ENCODE measurements at places on chromosomes 4 and X. TPM values are rescaled to one million over a fixed set of nuclear protein-coding genes. Genes with fewer than 3 reads are reported as not detected.

Gene XKRX
- 0.72 TPM for total RNA-seq

GRCh38 chr4:112119353-112119783, 25.9 kb upstream of the FAM241A start:
- H3K4me3 ChIP-seq, result no peak overlapping the region
- peaks cover 4% of the 10 kb centered on the region for H3K36me3 ChIP-seq
- H3K4me1 ChIP-seq, result peaks cover 22% of the 10 kb centered on the region

DNA sequence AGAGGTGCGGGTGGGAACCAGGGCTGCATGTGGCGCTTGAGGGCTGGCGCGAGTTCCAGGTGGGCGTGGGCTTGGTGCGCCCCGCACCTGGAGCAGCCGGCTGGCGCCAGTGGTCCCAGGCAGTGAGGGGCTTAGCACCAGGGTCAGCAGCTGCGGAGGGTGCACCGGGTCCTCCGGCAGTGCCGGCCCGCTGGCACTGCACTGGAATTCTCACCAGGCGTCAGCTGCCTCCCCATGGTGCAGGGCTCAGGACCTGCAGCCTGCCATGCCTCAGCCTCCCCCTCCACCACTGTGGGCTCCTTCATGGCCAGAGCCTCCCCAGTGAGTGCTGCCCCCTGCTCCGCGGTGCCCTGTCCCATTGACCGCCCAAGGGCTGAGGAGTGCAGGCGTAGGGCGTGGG, 174.0 kb downstream of the ADAM29 start:
- no peak overlapping the region for H3K4me3 ChIP-seq
- no peaks in the 10 kb centered on the region for H3K27me3 ChIP-seq
- no peaks in the 10 kb centered on the region for H3K36me3 ChIP-seq
- H3K27ac ChIP-seq, result no peak overlapping the region
- DNase-seq, result no peak

DNA sequence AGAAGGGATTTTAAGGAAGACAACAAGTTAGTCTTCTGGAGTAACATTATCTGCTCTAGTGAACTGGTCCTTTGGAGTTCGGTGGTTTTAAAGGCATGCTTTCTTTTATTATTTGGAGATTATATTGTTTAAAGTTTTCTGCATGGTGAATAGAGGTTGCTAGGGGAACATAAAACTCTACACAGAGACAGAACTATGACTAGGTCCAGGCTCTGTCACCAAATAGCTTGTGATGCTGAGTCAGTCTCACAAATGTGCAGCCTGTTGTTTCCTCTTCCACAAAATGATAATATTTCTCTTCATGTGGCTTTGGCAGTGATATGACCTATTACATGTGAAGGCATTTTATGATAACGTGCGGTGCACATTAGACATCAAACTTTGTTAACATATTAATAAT, 132.6 kb downstream of the PACRGL start:
- no peaks in the 10 kb centered on the region for H3K27me3 ChIP-seq
- no peaks in the 10 kb centered on the region for H3K36me3 ChIP-seq
- no peak overlapping the region for H3K27ac ChIP-seq
- H3K4me1 ChIP-seq, result no peaks in the 10 kb centered on the region
- DNase-seq, result no peak

DNA sequence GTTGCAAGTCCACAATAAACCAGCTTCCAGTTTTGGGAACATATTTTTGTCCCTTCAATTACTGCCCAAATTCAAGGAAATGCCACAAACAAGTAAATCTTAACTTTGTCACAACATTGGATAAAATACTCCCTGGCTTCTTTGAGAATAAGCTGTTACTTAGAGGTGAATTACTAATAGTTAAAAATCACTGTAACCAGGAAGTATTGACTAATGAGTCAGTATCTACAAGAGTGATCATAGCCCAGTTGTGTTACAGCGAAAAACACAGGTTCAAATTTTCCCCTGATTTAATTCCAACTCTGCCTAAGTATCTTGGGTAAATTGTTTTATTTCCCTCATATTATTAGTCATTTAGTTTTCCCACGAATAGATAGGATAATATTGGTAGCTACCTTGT, 291.2 kb upstream of the PPARGC1A start:
- H3K36me3 ChIP-seq, result no peaks in the 10 kb centered on the region
- no peak overlapping the region for H3K27ac ChIP-seq
- H3K4me3 ChIP-seq, result no peak overlapping the region
- H3K4me1 ChIP-seq, result no peaks in the 10 kb centered on the region
- DNase-seq, result no peak
- no peaks in the 10 kb centered on the region for H3K27me3 ChIP-seq

Gene SLC6A8
- total RNA-seq, result 0.41 TPM

- H3K36me3 ChIP-seq, result no peaks in the 10 kb centered on the region
- H3K27ac ChIP-seq, result no peak overlapping the region
- H3K4me3 ChIP-seq, result no peak overlapping the region
- H3K4me1 ChIP-seq, result no peaks in the 10 kb centered on the region
- DNase-seq, result no peak
Observed at GRCh38 chrX:20663336-20663735, 396.6 kb upstream of the RPS6KA3 start.

Gene GIMD1
- total RNA-seq, result not detected

GRCh38 chr4:185099024-185099682, 43.9 kb upstream of the SLC25A4 start:
- H3K4me3 ChIP-seq, result no peak overlapping the region
- no peak overlapping the region for H3K27ac ChIP-seq
- no peak for DNase-seq
- no peaks in the 10 kb centered on the region for H3K4me1 ChIP-seq

DNA sequence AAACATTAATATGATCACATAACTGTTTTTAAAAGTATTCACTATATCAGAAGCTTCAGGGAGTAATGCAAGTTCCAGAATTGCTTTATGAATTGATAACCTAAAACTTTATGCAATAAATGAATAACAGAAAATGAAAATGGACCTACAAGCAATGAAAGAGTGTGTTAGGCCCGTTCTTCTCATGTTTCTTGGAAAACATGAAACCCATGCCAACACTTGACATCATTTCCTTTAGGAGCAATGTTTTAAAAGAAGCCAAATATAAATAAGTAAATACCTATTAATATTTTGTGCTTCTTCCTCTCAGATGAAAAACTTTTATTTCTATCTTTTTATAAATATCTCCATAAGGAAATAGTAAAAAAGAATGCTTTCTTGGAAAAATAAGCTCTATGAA, 123.0 kb upstream of the GALNT7 start:
- H3K27me3 ChIP-seq, result peaks cover 20% of the 10 kb centered on the region
- no peaks in the 10 kb centered on the region for H3K36me3 ChIP-seq
- H3K27ac ChIP-seq, result no peak overlapping the region
- no peak for DNase-seq
- no peak overlapping the region for H3K4me3 ChIP-seq
- H3K4me1 ChIP-seq, result no peaks in the 10 kb centered on the region

DNA sequence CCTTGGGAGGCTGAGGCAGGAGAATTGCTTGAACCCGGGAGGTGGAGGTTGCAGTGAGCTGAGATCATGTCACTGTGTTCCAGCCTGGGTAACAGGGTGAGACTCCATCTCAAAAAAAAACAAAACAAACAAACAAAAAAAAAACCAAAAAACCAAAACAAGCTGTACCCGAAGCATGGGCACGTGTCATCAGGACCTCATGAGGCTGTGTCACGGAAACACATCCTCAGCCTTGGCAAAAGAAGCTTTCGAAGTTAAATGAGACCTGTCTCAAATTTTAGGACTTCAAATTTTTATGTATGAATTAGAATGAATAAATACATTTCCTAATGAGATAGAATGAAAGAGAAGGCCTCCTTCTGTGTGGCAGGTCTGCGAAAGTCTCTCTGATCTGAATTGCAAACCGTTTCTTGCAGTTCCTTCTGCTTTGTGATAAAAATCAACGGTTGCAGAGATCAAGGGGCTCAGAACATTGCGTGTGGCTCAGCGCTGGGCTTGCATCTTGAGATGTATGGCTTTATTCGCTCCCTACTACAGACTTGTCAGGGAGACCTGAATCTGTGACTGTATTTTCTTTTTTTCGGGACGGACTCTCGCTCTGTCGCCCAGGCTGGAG, 19.5 kb upstream of the CRLF2 start:
- H3K36me3 ChIP-seq, result no peaks in the 10 kb centered on the region
- peak overlapping the region; percentile 25 for H3K4me3 ChIP-seq
- peaks cover 23% of the 10 kb centered on the region for H3K4me1 ChIP-seq
- H3K27me3 ChIP-seq, result no peaks in the 10 kb centered on the region
- no peak overlapping the region for H3K27ac ChIP-seq

DNA sequence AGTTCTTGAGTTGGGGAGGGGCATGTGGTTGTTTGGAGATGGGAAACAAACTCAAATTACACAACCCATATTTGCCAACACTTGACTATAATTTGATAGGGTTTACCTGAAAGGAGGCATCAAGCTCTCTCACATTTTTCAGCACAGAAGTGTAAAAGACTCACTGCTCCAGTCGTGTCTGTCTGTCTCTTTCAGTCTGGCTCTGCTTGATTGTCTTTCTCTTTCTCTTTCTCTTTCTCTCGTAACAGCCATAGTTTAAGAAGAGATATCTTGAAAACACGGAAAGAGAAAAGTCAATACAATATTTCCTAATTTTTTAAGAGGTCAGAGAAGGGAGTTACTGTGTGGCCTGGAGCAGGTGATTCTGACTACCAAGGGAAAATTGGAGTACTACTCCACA, 413.6 kb upstream of the CXorf51A start:
- H3K36me3 ChIP-seq, result no peaks in the 10 kb centered on the region
- H3K27me3 ChIP-seq, result no peaks in the 10 kb centered on the region
- H3K27ac ChIP-seq, result no peak overlapping the region
- DNase-seq, result no peak

GRCh38 chr4:181860668-181861067, 382.5 kb upstream of the TENM3 start:
- no peaks in the 10 kb centered on the region for H3K27me3 ChIP-seq
- no peak overlapping the region for H3K27ac ChIP-seq
- H3K4me3 ChIP-seq, result no peak overlapping the region
- H3K4me1 ChIP-seq, result no peaks in the 10 kb centered on the region
- H3K36me3 ChIP-seq, result no peaks in the 10 kb centered on the region

- H3K4me3 ChIP-seq, result no peak overlapping the region
- H3K27me3 ChIP-seq, result peaks cover 4% of the 10 kb centered on the region
- H3K27ac ChIP-seq, result no peak overlapping the region
- H3K36me3 ChIP-seq, result no peaks in the 10 kb centered on the region
- no peak for DNase-seq
- H3K4me1 ChIP-seq, result no peaks in the 10 kb centered on the region
Observed at GRCh38 chr4:74754218-74754617, 40.1 kb downstream of the BTC start.

Gene FRG2
- not detected for total RNA-seq

Gene CMC4
- total RNA-seq, result 5.8 TPM

GRCh38 chr4:141439223-141439622, 197.2 kb upstream of the IL15 start:
- DNase-seq, result no peak
- H3K4me3 ChIP-seq, result no peak overlapping the region
- no peaks in the 10 kb centered on the region for H3K36me3 ChIP-seq
- no peak overlapping the region for H3K27ac ChIP-seq
- H3K27me3 ChIP-seq, result no peaks in the 10 kb centered on the region

- peak; percentile 45 for DNase-seq
- H3K4me1 ChIP-seq, result peaks cover 8% of the 10 kb centered on the region
- H3K4me3 ChIP-seq, result no peak overlapping the region
Observed at GRCh38 chrX:38970845-38971244, 169.6 kb downstream of the MID1IP1 start.

DNA sequence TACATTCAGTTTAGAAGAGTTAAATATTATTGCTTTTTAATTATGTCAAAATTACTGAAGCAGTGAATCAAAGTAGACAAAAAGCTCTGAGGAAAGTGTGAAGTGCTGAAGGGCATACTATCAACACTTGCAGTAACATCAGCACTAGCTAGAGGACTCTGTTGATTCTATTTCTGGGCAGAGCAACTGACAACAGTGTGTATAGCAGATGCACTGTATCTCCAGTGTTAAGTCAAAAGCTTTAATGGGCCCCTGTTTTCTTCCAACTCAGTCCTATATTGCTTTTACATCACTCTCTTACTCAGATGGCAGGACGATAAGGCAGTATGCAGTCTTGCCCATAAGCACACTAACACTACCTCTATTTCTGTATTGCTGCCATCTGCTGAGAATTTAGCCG, 435.2 kb upstream of the AMOT start:
- no peaks in the 10 kb centered on the region for H3K27me3 ChIP-seq
- H3K4me1 ChIP-seq, result no peaks in the 10 kb centered on the region
- H3K27ac ChIP-seq, result no peak overlapping the region
- H3K36me3 ChIP-seq, result no peaks in the 10 kb centered on the region
- H3K4me3 ChIP-seq, result no peak overlapping the region

GRCh38 chrX:68827256-68827655, 1.6 kb upstream of the EFNB1 start:
- no peaks in the 10 kb centered on the region for H3K36me3 ChIP-seq
- H3K27me3 ChIP-seq, result peaks cover 1% of the 10 kb centered on the region
- DNase-seq, result no peak
- H3K27ac ChIP-seq, result no peak overlapping the region
- H3K4me3 ChIP-seq, result no peak overlapping the region

GRCh38 chrX:22053481-22053880, 21.4 kb downstream of the PHEX start:
- H3K27me3 ChIP-seq, result no peaks in the 10 kb centered on the region
- no peak overlapping the region for H3K27ac ChIP-seq
- peaks cover 12% of the 10 kb centered on the region for H3K4me1 ChIP-seq
- no peak overlapping the region for H3K4me3 ChIP-seq

Measured in activated naive CD4-positive, alpha-beta T cell treated with anti-CD3 and anti-CD28 coated beads for 36 hours (primary cell).